ENCODE measurements at places on chromosomes 11 and 22.

- DNase-seq = no peak
Measured at GRCh38 chr11:35600331-35600838, 17.9 kb upstream of the FJX1 start.

- no peak for DNase-seq
Measured at GRCh38 chr22:45845076-45845487, 131.9 kb downstream of the WNT7B start.

DNA sequence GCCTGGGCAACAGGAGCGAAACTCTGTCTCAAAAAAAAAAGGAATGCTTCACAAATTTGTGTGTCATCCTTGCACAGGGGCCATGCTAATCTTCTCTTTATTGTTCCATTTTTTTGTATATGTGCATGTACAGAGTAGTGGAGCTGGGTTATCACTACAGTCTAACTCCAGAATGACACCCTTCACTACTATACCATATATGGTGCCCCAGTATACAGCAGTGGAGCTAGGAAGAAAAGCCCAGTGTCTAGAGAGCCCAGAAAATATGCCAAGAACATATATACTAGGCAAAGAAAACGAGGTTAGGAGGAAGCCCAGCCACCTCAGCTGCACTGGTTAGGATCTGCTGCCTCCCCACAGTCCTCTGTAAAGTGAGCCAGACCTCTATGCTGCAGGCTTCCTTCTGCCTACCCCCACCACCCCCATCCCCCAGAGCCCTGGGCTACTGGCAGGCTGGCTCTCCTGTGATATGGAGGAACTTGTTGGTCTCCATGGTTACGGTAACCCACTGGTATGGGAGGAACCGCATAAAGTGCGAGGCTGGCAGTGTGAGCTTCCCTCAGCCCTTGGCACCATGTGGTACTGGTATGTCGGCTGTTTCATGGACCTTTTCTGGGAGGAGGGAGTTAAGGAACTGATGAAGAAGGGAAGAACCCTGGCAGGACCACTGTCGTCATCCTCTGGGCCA is 34.3 kb downstream of the RCOR2 start:
- DNase-seq = no peak

DNA sequence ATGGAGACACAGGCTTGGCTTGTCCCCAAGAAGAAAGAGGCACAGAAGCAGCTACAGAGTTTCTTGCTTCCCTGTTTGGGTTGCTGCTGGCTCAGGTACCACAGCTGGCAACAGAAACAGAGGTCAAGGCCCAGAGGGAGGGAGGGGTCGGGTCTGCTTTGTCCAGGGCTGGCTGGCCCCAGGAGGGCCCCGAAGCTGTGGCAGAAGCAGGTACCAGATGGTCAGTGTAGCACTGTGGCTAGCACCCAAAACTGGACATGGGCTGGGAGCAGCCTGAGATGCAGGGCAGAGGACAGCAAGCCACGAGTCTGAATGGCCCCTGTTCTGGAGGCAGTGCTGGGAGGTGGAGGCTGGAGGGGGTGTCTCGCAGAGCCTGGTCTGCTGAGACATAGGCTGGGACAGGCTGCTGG is 52.3 kb upstream of the CCDC188 start:
- no peak for DNase-seq
